Activated CD8-positive, alpha-beta T cell treated with anti-CD3 and anti-CD28 coated beads, Interleukin-2, amount 10 ng/mL, durations not matched to agents 7 days and 5 days (primary cell): ENCODE measurements at places on chromosomes 16 and 17. TPM values are rescaled to one million over a fixed set of nuclear protein-coding genes. Genes with fewer than 3 reads are reported as not detected.
A peak's percentile ranks its signal among the peaks of the same experiment; 100 is the strongest.

Gene MRPS23
- total RNA-seq, result 48.7 TPM

Gene BRIP1
- total RNA-seq, result 25.9 TPM

Gene CTF1
- total RNA-seq, result 0.23 TPM

Gene MRPL12
- 104 TPM for total RNA-seq

Gene TBC1D3I
- 0.31 TPM for total RNA-seq

Gene ABCC6
- total RNA-seq, result not detected

Gene SAMD14
- total RNA-seq, result 0.50 TPM

Gene HCRT
- total RNA-seq, result not detected

Gene LPO
- total RNA-seq, result not detected

Gene CLN3
- 53.7 TPM for total RNA-seq

Gene AURKB
- total RNA-seq, result 210 TPM

GRCh38 chr17:8747742-8748141 is 3.1 kb upstream of the CCDC42 start:
- no peak for DNase-seq

- DNase-seq, result no peak
Measured at GRCh38 chr16:10754941-10755340, 11.3 kb downstream of the NUBP1 start.

DNA sequence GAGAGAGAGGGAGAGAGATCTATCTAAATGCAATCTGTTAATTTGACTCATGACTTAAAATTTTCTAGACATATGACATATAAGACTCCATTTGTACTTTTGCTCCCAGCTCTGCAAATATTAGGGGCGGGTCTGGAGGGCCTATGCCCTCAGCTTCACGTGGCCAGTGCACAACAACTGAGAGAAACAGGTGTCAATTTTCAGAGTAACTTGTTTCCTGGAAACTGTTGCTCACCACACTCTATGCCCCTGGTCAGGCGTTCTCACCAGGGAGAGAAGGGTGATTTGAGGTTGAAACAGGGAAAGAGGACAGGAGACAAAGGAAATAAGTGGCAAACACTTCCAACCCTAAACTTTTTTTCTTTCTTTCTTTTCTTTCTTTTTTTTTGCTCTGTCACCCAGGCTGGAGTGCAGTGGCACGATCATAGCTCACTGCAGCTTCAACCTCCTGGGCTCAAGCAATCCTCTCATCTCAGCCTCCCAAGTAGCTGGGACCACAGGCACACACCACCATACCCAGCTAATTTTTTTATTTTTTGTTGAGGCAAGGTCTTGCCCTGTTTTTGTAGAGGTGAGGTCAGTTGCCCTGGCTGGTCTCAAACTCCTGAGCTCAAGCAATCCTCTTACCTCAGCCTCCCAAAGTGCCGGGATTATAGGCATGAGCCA is 270.0 kb downstream of the SLC39A11 start:
- peak; percentile 21 for DNase-seq

DNA sequence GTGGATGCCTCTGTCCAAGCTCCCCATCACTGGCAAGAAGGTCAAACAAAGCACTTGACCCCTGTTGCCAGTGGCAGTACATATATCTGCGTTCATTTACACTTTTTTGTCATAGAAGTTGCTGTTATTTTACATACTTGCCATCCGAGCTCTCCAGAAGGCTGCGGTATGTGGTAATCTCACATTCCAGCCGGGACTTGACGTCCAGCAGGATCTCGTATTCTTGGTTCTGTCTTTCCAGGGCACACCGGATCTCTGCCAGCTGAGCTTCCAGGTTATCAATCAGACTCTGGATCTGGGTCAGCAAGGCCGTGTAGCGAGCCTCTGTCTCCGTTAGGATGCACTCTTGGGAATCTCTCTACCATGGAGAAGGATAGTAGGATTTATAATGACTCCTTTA is 6.6 kb downstream of the KRT39 start:
- no peak for DNase-seq

DNA sequence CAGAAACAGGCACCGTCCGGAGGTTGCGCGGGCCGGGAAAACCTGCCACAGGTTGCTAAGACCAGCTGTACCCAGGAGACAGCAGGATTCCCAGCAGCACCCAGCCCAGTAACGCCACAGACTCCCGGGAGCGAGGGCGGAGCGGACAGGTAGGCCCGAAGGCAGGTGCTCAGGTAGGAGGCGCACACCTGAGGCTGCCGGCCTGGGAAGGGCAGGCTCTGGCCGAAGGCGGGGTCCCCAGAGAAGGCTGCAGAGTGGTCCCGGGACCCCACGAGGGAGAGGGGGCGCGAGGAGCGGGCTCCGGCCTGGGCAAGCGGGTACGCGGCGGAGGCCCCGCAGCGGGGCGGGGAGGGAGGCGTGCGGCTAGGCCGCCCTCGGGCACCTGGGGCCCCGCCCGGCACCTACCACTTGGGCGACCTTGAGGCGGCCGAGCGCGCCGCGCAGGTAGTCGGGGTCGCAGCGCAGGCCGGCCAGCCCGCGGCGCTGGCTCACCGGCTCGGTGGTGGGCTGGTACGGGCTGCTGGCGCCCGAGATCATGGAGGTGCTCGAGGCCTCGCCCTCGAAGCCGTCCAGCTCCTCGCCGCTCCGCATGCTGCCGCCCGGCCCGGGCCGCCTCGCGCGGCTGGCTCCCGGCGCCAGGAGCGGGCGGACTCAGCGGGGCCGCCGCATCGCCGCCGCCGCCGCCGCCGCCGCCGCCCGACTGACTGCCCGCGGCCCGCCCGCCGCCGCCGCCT is 441 bp downstream of the CMTM4 start:
- peak; percentile 32 for DNase-seq

GRCh38 chr17:33750943-33751701 is 458.0 kb upstream of the ASIC2 start:
- peak; percentile 80 for DNase-seq

DNA sequence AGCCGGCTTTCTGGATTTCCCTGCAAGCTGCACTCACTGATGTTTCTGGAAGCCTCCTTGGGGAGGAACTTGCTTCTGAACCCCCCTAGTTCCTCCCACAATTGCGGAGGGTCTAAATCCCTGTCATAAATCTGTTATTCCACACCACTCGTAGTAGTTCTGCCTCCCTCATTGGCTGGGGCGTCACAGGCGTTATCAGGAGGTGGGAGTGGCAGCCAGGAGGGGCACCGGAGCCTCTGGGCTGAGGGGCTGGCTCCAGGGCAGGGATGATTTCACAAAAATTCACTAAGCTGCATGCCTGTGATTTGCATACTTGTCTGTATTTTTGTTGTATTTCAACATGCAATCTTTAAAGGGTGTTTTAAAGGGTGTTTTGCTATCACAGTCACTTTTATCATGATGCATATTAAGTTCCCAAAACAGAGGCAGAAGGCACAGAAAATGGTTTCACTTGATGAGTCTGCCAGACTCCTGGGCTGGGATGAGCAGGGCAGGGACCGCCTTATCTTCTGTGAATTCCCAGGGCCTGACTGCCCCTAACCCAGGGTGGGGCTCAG is 176.2 kb upstream of the FOXF1 start:
- no peak for DNase-seq

GRCh38 chr17:49858796-49859195 is 10.9 kb upstream of the TAC4 start:
- no peak for DNase-seq

DNA sequence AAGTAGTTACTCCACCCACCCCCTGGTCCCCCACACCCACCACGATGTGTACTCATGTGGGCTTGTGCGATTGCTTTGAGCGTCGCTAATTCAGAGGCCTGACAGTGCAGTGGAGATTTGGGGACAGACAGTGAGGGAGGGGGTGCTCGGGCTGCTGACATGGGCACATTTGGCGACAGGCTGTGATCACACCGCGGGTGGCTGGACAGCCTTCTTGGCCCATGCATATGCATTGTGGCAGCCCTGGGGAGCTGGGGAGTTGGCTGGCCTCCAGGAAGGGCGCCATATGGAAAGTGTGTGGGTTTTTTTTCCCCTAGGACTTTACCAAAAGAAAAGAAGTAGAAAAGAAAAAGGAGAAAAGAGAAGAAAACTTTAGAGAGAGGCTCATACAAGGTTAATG is 275.5 kb upstream of the N4BP1 start:
- no peak for DNase-seq

DNA sequence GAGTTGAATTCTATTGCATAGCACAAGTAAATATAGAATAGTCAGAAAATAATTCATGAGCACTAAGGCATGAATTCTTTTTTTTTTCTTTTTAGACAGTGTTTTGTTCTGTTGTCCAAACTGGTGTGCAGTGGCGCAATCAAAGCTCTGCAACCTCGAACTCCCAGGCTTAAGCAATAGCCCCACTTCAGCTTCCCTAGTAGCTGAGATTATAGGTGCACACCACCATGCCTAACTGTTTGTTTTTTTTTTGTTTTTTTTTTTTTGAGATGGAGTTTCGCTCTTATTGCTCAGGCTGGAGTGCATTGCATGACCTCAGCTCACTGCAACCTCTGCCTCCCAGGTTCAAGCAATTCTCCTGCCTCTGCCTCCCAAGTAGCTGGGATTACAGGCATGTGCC is 16.6 kb downstream of the TUBD1 start:
- no peak for DNase-seq

- DNase-seq, result no peak
Measured at GRCh38 chr17:55433029-55433628, 11.5 kb upstream of the MMD start.

- no peak for DNase-seq
Measured at GRCh38 chr17:34755981-34756636, 176.7 kb downstream of the TMEM132E start.

- DNase-seq, result no peak
Measured at GRCh38 chr16:21267298-21267697, 10.8 kb downstream of the CRYM start.

DNA sequence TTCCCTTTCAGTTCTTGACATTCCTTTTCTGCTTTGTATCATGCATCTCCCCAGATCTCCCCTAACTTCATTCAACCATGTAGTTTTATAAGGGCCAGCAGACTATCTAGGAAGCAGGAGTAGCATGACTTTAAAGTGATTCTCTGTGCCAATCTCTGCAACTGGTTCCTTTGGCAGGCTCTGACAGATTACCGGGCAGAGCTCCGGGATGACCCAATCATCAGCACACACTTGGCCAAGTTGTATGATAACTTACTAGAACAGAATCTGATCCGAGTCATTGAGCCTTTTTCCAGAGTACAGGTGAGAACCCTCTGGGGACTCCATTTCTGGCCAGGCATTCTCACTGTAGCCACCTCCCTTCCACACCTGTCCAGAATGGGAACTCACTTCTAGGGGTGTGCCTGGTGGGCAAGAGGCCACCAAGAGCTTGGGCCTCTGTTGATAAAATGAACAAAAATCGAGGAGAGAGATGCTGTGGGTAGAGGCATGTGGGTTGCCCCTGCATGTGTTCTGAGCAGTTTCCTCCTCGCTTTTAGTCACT is 7.6 kb upstream of the CDK5R1 start:
- no peak for DNase-seq

DNA sequence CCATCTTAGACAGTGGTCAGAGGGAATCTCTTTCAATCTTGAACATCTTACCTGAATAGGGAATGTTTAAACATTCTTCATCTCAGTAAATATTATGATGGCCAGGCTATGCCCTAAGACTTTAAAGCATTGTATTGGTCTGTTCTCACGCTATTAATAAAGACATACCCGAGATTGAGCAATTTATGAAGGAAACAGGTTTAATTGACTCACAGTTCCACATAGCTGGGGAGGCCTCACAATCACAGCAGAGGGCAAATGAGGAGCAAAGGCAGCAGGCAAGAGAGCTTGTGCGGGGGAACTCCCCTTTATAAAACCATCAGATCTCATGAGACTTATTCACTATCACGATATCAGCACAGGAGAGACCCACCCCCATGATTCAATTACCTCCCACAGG is 55.3 kb upstream of the SOX9 start:
- DNase-seq, result no peak

- no peak for DNase-seq
Measured at GRCh38 chr16:78852081-78852635, 748.4 kb downstream of the MAF start.
